SHP77 (cell line): ENCODE measurements at places on chromosomes 1 and 21.

- no peak for DNase-seq
These were observed 6.8 kb upstream of the AKR1A1 start for GRCh38 chr1:45543581-45544417.

GRCh38 chr21:21159253-21159899 lies 161.2 kb downstream of the NCAM2 start:
- peak; percentile 9 for DNase-seq

- no peak for DNase-seq
These were observed 64.1 kb upstream of the RNPC3 start for GRCh38 chr1:103461161-103462105.

- DNase-seq, result peak; percentile 23
These were observed 111.4 kb downstream of the TBX19 start for GRCh38 chr1:168391851-168392681.

GRCh38 chr21:42037516-42037915 lies 27.4 kb upstream of the ZBTB21 start:
- DNase-seq, result no peak

- DNase-seq, result no peak
These were observed 136.9 kb upstream of the BMP8A start for GRCh38 chr1:39354572-39354971.

GRCh38 chr1:21874778-21875547 lies 62.1 kb downstream of the HSPG2 start:
- no peak for DNase-seq

GRCh38 chr1:45617618-45618017 lies 6.2 kb downstream of the CCDC17 start:
- DNase-seq, result no peak

- no peak for DNase-seq
These were observed 3.3 kb upstream of the CCDC28B start for GRCh38 chr1:32197074-32197473.

DNA sequence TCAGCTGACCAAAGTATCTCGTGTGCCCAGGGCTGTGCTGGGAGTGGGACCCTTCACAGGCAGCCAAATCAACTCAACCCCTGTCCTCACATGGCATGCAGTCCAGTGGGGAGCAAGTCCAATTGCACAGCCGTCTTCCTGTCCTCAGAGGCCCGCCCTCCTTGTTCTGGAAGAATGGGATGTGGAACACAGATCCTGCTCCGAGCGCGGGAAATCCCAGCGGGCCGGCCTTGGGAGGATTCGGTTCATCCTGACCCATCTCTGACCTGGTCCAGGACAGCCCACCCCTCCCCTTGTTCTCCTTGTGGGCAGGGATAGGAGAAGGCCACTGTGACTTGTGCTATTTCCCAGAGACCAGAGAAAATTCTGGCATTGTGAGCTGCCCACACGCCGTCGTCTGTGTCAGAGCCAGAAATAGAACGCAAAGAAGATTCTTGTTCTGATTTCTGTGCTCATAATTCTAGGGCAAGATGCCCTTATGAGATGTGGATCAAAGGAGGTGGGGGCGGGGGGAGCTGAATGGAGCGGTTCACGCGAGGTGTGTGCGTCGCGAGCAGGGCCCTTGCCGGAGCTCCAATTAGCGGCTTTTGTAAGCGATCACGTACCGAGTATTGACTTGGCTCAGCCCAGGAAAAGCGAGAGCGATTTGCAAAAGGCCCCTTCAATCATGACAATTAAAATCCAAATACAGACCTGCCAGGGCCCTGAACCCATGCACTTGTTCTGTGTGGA lies 79.2 kb downstream of the AJAP1 start:
- DNase-seq, result no peak

- DNase-seq, result no peak
These were observed 655.4 kb downstream of the LTN1 start for GRCh38 chr21:28337315-28337714.

DNA sequence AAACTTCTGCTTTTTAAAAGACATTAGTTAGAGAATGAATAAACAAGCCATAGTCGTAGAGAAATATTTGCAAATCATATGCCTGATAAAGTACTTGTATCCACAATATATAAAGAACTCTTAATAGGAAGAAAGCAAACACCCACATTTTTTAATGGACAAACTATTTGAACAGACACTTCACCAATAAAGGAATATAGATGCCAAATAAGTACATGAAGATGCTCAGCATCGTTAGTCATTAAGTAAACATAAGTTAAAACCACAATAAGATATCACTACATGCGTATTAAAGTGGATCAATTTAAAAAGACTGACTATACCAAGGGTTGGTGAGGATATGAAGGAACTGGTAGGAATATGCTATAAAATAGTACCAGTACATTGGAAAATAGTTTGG lies 142.3 kb upstream of the ZC3H11B start:
- no peak for DNase-seq

- no peak for DNase-seq
These were observed 3.0 kb upstream of the SESN2 start for GRCh38 chr1:28256197-28256827.

DNA sequence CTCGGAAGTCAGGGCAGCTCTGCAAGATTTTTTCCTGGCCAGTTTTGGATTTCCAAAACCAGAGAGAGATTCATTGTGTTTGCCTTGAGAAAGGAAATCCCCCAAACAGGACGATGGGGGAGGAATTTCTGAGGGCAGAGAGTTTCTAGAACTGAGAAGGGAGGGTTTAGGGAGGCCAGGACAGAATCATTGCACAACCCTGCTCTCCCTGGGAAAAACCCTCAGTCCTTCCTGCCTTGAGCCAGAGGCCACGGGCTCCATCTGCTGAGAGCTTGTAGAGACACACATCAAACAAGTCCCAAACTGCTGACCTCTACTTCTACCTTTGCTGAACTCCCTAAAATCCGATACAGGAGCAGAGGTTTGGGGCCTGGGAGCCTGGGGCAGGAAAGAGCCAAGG lies 99.7 kb downstream of the NMNAT2 start:
- DNase-seq, result peak; percentile 50

DNA sequence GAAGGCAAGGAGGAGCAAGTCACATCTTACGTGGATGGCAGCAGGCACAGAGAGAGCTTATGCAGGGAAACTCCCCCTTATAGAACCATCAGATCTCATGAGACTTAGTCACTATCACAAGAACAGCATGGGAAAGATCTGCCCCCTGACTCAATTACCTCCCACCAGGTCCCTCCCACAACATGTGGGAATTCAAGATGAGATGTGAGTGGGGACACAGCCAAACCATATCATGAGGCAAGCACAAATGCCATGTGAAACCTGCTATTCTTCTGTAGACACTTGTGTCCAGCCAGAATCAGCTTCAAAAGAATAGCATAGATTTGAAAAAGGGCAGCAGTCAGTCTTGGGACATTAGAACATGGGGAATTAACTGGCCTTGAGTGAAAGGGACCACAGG lies 32.2 kb upstream of the UBE2U start:
- no peak for DNase-seq

GRCh38 chr1:175267716-175268416 lies 75.3 kb upstream of the KIAA0040 start:
- DNase-seq, result no peak

DNA sequence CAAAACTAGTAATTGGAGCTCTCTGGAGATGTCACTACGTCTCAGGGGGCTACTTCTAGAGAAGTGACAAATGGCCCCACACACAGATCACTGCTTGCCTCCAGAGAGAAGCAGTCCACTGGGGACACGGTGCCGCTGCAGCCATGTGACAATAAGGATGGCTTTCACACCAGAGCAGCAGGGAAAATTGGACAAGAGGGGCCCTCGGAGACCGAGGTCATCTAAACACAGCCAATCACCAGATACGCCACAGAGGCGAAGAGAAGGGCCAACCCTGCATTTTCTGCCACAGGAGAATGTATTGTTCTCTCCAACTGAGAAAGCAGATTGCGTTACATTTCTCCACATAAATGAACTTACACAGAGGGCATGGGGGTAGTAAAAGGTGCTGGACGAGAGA lies 51.2 kb upstream of the TIAM1 start:
- no peak for DNase-seq

- no peak for DNase-seq
These were observed 36.8 kb downstream of the TRIM11 start for GRCh38 chr1:228369608-228370438.

DNA sequence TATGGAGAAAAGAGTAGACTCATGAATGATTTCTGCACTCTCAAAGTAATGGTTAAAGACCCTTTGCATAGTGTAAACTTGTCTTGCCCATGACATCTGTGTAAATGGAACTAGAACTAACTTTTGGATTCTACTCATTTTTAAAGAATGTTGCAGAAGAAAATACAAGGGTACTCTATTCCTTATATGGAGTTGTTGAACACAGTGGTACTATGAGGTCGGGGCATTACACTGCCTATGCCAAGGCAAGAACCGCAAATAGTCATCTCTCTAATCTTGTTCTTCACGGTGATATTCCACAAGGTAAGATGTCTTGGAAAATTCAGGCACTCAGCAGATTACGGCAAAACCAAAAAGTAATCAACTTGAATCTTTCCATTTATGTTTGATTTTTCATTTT lies 19.8 kb downstream of the CCT8 start:
- DNase-seq, result no peak

GRCh38 chr1:197140121-197140520 lies 6.3 kb downstream of the ASPM start:
- no peak for DNase-seq

DNA sequence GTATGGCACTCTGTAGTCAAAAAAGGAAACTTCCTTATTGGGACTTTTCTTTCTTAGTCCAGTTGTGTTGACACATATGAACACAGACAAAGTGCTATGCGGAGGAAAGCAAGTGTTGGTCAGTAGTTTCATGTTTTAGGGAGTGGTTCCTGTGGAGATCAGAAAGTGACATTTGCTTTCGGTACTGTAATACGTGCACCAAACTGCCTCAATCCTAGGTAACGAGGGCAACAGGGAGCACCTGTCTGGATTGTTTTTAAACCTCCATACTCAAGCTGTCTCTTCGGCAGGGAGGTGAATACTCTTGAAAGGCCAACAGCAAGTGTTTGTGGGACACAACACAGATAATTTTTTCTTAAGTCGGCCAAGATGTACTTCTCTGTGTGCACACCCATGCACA lies 9.1 kb downstream of the RHOU start:
- DNase-seq, result no peak

DNA sequence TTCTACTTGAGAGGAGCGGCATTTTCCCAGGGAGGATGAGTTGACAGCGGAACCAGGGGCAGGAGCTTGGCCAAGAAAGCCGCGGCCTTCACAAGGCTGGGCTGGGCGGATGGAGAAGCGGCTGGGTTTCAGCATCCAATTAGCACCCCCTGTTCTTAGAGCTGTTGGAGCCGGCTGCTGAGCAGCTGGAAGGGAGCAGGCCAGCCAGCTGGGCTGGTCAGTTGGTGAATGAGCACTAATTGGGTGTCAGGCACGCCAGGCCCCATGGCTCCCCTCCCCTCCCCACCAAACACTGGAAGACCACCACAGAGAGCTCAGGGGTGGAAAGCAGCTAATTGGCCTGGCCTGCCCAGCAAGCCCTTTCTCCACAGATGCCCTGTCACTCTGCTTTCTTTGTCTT lies 245.6 kb downstream of the RRAGC start:
- no peak for DNase-seq

GRCh38 chr21:33455686-33456446 lies 23.9 kb downstream of the TMEM50B start:
- DNase-seq, result no peak
